ENCODE measurements at places on chromosomes 2 and 18.

GRCh38 chr2:62423883-62424458, 82.0 kb downstream of the TMEM17 start:
- no peak for DNase-seq

- DNase-seq: no peak
These were observed 118.8 kb upstream of the PIEZO2 start for GRCh38 chr18:11268153-11268552.

- DNase-seq: no peak
These were observed 128.4 kb upstream of the CREB1 start for GRCh38 chr2:207401338-207401737.

- DNase-seq: no peak
These were observed 2.6 kb downstream of the CNPPD1 start for GRCh38 chr2:219174146-219174545.

DNA sequence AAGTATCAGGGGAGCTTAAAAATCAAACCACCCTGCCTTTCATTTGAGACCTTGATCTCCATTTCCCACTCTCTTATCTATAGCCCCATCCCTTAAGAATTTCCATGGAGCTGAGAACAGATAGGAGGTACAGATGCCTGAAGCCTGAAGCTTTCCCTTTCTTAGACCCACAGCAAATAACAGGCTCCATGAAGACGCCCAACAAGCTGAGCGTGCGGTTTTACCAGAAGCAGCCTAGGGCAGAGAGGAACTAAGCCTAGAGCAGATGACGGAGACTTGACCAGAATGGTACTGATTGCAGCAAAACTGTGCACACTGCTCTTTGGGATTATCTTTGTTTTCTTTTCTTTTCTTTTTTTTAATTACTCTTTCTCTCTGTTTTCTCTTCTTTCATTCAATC, 1.7 kb upstream of the ERBB4 start:
- peak; percentile 30 for DNase-seq

- DNase-seq: no peak
These were observed 41.0 kb upstream of the TAF4B start for GRCh38 chr18:26185267-26185666.

DNA sequence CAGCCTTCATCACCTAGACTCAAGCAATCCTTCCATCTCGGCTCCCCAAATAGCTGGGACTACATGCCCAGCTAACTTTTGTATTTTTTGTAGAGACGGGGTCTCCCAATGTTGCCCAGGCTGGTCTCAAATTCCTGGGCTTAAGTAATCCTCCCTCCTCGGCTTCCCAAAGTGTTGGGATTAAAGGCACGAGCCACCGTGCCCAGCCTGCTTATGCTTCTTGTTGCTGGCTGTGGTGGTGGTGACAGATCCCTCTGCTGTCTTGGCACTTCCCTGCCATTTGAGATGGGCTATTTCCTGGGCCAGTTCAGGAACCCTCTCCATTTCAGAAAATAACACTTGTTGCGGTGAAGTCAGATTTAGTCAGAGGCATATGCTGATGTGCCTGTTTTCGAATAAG, 28.8 kb downstream of the GATA6 start:
- no peak for DNase-seq

GRCh38 chr18:55442561-55442960, 145.4 kb downstream of the TCF4 start:
- no peak for DNase-seq

GRCh38 chr18:513826-514530, 13.5 kb upstream of the COLEC12 start:
- DNase-seq: no peak

DNA sequence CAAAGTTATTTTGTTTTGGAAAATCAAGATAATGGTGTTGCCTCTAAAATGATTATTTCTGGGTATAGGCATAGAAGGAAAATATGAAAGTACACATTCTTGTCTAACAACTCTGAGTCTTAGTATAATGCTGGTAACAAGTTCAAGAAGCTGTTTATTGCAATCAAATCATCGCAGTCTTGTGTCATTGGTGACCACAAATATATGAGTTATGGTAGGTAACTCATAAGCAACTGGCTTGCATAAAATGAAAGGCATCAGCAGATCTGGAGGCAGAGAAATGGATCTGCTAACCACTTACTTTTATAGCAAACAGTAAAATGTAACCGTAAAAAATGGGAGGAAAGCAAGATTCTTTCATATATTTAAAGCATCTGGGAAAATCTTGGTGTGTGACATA, 156.2 kb upstream of the TCF4 start:
- DNase-seq: no peak

- no peak for DNase-seq
These were observed 60.7 kb upstream of the ASAP2 start for GRCh38 chr2:9145752-9146430.

DNA sequence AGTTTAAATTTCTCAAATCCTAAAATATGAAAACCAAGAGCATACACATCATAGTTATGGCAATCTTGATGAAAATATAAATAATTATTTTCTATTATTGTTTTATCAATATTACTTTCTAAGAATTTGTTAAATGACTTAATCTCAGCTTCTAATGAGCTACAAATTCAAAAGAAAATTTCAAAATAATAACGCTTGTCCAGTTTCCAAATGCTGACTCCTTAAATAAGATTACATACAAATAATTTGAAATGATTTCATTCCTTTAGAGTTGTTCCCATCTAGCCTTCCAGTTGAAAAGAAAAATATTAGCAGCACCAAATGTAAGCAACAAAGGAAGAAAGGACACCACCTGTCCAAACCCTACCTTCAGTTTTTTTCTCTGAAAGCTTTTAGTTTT, 82.4 kb upstream of the COL5A2 start:
- DNase-seq: no peak

DNA sequence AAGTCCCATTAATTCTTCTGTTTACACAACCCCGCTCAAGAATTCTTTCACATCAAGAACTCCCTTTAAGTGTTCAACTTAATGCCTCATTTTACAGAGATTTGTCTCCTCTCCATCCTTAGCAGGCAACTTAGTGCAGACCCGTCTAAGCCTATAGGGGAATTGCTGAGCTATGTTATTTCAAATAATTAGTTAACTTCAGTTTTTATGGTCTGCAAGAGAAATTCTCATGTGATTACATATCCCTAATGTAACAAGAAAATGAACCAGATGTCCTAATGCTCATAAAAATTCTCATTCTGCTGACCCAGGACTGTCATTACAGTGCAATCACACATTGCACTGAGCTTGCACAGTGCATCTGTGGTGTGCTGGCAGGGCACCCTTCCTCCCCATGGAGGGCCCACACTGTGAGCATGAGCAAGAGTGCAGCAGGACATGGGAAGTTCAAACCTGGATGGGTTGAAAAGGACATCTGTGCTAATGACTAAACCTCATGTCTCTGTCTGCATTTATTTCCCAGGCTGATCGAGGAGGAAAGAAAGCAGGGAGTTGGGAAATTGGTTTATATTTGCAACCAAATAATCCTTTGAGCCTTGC, 97.1 kb downstream of the COL5A2 start:
- DNase-seq: no peak

- no peak for DNase-seq
These were observed 30.7 kb upstream of the PPM1B start for GRCh38 chr2:44137872-44138551.

DNA sequence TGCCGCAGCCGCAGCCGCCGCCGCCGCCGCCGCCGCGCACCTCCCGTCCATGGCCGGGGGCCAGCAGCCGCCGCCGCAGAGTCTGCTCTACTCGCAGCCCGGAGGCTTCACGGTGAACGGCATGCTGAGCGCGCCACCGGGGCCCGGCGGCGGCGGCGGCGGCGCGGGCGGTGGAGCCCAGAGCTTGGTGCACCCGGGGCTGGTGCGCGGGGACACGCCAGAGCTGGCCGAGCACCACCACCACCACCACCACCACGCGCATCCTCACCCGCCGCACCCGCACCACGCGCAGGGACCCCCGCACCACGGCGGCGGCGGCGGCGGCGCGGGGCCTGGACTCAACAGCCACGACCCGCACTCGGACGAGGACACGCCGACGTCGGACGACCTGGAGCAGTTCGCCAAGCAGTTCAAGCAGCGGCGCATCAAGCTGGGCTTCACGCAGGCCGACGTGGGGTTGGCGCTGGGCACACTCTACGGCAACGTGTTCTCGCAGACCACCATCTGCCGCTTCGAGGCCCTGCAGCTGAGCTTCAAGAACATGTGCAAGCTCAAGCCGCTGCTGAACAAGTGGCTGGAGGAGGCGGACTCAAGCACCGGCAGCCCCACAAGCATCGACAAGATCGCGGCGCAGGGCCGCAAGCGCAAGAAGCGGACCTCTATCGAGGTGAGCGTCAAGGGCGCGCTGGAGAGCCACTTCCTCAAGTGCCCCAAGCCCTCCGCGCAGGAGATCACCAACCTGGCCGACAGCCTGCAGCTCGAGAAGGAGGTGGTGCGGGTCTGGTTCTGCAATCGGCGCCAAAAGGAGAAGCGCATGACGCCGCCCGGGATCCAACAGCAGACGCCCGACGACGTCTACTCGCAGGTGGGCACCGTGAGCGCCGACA, 2.4 kb downstream of the POU3F3 start:
- no peak for DNase-seq

DNA sequence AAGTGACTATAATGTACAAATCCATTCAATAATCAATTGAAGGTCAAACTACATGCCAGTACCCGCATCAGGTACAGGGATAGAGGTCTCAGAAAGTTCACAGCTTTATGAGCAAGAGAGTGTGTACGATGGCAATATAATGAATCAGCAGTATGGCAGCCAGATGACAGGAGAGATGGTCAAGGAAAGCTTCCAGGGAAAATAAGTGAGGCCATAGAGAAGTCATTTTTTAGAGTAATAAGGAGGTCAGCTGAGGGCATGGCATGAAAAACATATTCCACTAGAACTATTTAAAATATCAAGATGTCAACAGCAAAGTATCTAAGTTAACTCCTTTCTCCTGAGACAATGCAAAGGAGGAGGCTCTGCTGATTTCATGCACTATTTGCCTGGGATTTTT, 108.0 kb downstream of the SLC8A1 start:
- no peak for DNase-seq

- DNase-seq: no peak
These were observed 56.8 kb upstream of the MSH2 start for GRCh38 chr2:47346107-47346506.

DNA sequence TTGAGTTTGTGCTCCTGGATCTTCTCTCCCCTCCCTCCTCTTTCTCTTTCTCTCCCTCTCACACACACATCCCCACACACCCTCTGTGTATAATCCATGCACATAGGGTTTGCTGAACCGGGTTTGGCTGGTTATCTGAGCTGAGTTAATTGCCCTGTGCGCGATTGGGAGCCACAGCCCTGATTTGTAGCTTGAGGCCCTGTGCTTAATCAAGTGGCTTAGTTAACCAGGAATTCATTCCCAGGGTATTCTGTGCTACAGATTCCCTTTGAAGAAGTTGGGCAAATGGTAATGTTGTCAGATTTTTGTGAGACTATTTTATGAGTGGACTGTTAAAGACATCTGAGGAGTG, 6.2 kb downstream of the PARD3B start:
- no peak for DNase-seq

DNA sequence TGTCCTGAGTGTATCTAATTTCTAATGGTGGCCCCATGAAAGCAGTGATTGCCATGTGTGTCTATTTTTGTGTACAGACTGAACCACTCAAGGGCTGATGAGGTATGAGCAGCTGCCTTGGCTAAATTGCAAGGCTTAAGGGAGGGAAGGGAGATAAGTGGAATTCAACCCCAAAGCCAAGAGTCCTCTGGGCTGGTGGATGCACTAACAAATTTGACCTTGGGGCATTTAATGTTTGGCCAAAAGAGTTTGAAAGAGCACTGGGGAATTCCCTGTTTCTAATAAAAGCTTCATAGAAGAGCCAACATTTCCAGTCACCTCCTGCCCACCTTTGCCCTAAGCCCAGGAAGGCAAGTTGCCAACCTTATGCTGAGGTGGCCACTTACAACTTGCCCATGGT, 172.1 kb downstream of the SETBP1 start:
- DNase-seq: no peak

DNA sequence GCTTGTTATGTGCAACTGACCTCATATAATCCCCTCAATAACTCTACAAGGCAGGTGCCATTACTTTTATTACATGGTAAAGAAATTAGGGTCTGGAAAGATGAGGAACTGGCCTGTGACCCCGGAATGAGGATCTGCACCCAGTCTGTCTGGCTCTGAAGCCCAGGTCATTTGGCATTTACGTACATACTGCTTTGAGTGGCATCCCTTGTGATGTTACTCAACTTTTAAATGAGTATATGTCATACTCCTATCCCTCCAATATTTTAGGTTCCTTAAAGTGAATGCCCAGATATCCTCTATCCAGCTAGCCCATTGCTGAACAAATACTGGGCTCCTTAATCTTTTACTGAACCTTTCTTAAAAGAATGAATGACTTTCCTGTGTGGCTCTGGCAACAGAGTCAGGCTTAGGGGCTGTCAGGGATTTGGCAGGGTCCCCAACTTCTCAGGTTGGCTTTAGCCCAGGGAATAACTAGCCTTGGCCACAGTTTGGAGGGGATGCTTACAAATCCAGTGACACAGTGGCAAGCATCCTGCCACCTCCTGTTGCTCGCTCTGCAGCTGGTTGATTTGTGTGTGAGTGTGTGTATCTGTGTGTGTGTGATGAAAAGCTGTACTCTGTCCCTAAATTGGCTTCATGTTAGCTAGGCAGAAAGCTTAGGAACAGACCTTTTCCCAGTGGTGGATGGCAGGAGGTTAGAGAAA, 3.4 kb upstream of the CXCR4 start:
- DNase-seq: no peak

DNA sequence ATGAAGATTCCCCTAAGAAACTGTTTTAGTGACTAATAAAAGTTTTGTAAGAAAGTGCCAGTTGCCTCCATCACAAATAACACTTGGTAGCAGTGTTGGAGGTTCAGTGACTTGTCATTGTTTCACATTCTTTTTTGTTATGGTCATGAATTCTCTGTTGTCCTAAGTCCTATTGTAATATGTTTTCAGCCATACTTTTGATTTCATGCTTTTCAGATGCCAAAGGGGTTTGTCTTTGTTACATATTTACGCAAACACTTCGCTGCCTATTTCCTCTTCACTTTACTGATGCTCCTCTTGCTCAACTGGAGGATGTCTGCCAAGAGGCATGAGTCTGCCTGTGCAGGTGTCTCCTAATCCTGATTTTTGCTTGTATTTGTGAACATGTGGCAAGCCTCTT, 66.6 kb downstream of the PHLPP1 start:
- no peak for DNase-seq

- no peak for DNase-seq
These were observed 129.5 kb downstream of the RND3 start for GRCh38 chr2:150357770-150358467.

- no peak for DNase-seq
These were observed 1118.2 kb downstream of the DPP10 start for GRCh38 chr2:115560666-115561065.

GRCh38 chr2:198905881-198906612, 551.7 kb downstream of the SATB2 start:
- no peak for DNase-seq

DNA sequence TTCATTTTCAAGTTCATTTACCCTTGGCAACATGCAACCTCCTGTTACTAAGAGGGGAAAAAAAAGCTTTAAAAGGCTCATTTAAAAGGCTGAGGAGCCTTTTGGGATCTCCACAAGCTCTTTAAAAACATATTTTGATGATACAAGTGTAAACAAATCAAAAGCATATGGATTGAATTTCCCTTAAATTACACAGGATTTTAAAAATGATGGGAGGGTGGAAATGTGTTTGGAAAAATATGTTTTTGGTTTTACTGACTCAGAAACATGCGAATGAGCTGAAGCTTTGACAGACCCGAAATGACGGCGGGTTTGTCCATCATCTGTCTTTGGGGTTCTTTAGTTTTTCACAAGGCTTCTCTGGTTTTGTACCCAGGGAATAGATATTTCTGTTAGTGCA, 180.6 kb upstream of the CCDC68 start:
- DNase-seq: no peak

GRCh38 chr2:191923652-191923997, 76.7 kb upstream of the CAVIN2 start:
- no peak for DNase-seq

GRCh38 chr18:57437402-57437765, 2.2 kb downstream of the ONECUT2 start:
- no peak for DNase-seq

Data from Kasumi-1 (cell line).